ENCODE measurements at places on chromosomes 7 and 10. TPM values are rescaled to one million over a fixed set of nuclear protein-coding genes. Genes with fewer than 3 reads are reported as not detected.

The RBM20 gene
- total RNA-seq = 1.4 TPM

The MEOX2 gene
- 8.9 TPM for total RNA-seq

GRCh38 chr7:127504715-127505114, 80.7 kb downstream of the GCC1 start:
- peaks cover 43% of the 10 kb centered on the region for H3K27me3 ChIP-seq
- no peak overlapping the region for H3K27ac ChIP-seq
- H3K36me3 ChIP-seq = no peaks in the 10 kb centered on the region
- no peak for DNase-seq
- no peak overlapping the region for H3K4me3 ChIP-seq
- H3K4me1 ChIP-seq = no peaks in the 10 kb centered on the region

DNA sequence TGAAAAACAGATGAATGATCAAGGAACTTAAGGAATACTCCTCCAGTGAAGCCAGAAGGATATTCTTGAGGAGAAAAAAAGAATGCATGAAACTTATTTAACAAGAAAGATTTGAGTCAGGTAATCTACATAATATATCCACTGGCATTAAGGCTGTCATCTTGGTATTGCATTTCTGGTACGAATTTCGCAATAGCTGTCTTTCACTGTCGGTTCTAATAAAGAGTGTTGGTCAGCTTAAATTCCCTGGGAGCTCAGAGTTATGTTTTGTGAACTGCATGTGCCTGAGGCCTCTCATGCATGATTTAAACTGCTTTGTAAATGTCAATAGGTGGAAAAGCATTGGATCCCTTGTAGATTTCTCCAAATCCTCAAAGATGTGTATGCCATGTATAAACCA, 565.3 kb upstream of the GALNT17 start:
- peaks cover 20% of the 10 kb centered on the region for H3K4me1 ChIP-seq
- H3K27me3 ChIP-seq = no peaks in the 10 kb centered on the region
- H3K4me3 ChIP-seq = no peak overlapping the region
- DNase-seq = no peak
- H3K36me3 ChIP-seq = no peaks in the 10 kb centered on the region

GRCh38 chr10:63761243-63761642, 240.0 kb downstream of the REEP3 start:
- peaks cover 48% of the 10 kb centered on the region for H3K4me1 ChIP-seq
- no peaks in the 10 kb centered on the region for H3K36me3 ChIP-seq
- H3K27me3 ChIP-seq = no peaks in the 10 kb centered on the region
- no peak overlapping the region for H3K27ac ChIP-seq
- no peak for DNase-seq
- H3K4me3 ChIP-seq = no peak overlapping the region

DNA sequence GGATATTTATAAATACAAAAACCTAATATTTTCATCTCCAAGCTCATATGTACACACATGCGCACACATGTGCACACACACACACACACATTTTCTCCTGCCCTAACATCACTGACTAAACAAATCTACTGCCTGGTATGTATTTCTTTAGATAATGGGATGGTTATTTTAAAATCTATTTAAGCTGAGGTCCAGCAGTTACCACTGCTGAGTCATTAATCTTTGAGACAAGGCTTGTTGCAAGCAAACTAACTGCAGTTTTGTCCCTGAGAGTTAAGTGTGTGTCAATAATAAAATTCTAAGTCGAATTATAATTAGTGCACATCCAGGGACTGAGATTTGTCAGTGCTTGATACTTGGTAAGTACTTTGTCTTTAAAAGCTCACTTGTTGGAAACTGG, 135.1 kb downstream of the VPS50 start:
- H3K4me1 ChIP-seq = no peaks in the 10 kb centered on the region
- H3K36me3 ChIP-seq = no peaks in the 10 kb centered on the region
- DNase-seq = no peak
- H3K27me3 ChIP-seq = no peaks in the 10 kb centered on the region
- no peak overlapping the region for H3K27ac ChIP-seq

GRCh38 chr7:234708-235553, 42.6 kb downstream of the FAM20C start:
- H3K27me3 ChIP-seq = no peaks in the 10 kb centered on the region
- H3K36me3 ChIP-seq = no peaks in the 10 kb centered on the region
- H3K4me3 ChIP-seq = no peak overlapping the region
- peaks cover 39% of the 10 kb centered on the region for H3K4me1 ChIP-seq
- DNase-seq = no peak

DNA sequence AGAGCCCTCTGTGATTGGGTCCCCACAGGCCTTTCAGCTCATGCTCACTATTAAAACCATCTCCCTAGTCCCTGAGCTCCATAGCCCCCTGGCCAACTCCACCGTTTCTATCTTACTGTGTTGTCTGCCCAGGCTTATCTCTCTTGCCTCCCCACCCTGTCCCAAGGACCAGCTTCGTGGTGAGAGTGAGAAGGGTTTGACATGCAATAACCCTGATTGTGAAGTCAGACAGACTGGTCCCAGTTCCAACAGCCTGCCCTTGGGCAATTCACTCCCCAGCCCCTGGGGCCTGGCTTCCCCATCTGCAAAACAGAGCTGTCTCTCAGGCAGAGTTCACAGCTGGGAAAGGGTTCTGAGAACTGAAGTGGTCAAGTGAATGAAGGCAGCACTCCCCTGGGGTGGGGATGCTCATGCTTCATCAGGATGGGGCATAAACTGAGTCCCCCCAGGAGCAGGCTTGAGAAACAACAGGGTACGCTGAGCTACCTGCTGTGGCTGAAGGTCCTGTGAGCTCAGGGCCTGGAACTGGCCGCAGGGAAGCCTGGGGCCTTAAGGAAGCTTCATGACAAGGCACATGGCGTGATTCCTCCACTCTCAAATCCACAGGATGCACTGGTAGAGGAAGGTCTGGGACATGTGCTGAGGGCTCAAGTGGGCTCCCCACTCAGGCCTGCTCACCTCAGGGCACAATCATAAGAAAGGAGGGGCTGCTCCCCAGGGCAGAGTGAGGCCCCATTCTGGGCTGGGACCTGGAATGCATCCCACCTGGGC, 1.8 kb upstream of the PPIF start:
- H3K27ac ChIP-seq = no peak overlapping the region
- H3K4me3 ChIP-seq = no peak overlapping the region
- H3K27me3 ChIP-seq = no peaks in the 10 kb centered on the region

- H3K4me1 ChIP-seq = peaks cover 24% of the 10 kb centered on the region
- H3K27ac ChIP-seq = peak overlapping the region; percentile 89
- H3K4me3 ChIP-seq = no peak overlapping the region
These were observed 101.6 kb downstream of the HECTD2 start for GRCh38 chr10:91511549-91512330.

GRCh38 chr10:84820120-84820519, 491.7 kb downstream of the CCSER2 start:
- H3K27me3 ChIP-seq = peaks cover 4% of the 10 kb centered on the region
- no peak overlapping the region for H3K4me3 ChIP-seq
- H3K36me3 ChIP-seq = no peaks in the 10 kb centered on the region
- no peak overlapping the region for H3K27ac ChIP-seq

- H3K27ac ChIP-seq = peak overlapping the region; percentile 93
- peak overlapping the region; percentile 18 for H3K4me3 ChIP-seq
- peaks cover 38% of the 10 kb centered on the region for H3K4me1 ChIP-seq
- DNase-seq = no peak
- no peaks in the 10 kb centered on the region for H3K27me3 ChIP-seq
These were observed 32.4 kb upstream of the CCDC7 start for GRCh38 chr10:32413513-32413912.

- no peak for DNase-seq
- H3K4me3 ChIP-seq = no peak overlapping the region
These were observed 16.2 kb downstream of the BPGM start for GRCh38 chr7:134662871-134663205.

The ZNF487 gene
- 2.6 TPM for total RNA-seq

DNA sequence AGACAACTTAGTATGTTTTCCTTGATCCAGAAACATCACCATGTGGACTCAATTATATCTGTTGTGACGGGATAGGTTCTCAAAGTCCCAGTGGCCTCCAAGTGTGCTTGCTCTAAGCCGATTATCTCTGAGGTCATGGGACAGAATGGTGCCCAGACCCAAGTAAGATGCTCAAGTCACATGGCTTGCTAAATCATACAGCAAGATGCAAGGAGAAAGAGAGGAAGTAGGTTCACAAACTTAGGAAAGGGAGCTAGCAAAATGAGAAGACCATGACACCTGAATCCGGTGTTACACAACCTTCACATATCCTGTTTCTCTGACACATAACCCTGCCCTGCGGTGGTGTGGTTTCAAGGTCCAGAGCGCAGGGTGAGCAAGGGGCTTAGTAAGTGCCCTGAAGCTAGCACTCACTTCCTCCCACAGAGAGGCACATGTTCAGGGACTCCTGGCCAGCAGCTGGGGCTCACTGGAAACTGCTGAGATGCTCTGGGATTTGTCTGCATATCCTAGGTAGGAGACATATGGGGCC, 590.9 kb upstream of the ANKRD30A start:
- DNase-seq = no peak
- peaks cover under 1% of the 10 kb centered on the region for H3K36me3 ChIP-seq
- H3K4me3 ChIP-seq = no peak overlapping the region
- no peaks in the 10 kb centered on the region for H3K27me3 ChIP-seq

DNA sequence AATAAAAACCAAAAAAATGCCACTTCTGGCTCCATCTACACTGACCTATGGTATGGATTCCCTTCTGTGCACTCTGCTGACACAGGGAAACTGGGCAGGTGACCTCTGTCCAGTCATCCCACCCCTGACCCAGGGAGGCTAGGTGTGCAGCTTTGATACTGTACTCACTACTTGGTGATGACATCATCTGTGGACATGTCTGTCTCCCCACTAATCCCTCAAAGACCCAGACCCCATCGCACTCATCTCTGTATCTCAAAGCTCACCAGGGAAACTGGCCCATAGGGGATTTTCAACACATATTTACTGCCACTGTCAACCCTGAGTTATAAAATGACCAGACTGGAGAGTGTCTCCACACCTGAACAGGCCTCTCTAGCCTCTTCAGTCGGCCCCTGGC, 10.6 kb downstream of the SGMS1 start:
- H3K36me3 ChIP-seq = no peaks in the 10 kb centered on the region
- DNase-seq = no peak

GRCh38 chr10:45261243-45261775, 54.1 kb downstream of the OR13A1 start:
- H3K36me3 ChIP-seq = no peaks in the 10 kb centered on the region
- H3K4me1 ChIP-seq = no peaks in the 10 kb centered on the region
- no peak for DNase-seq
- H3K27me3 ChIP-seq = peaks cover 25% of the 10 kb centered on the region

- no peaks in the 10 kb centered on the region for H3K36me3 ChIP-seq
- H3K27ac ChIP-seq = no peak overlapping the region
- DNase-seq = no peak
- H3K4me3 ChIP-seq = no peak overlapping the region
These were observed 175.7 kb upstream of the SLC25A13 start for GRCh38 chr7:96497567-96497966.

- H3K4me3 ChIP-seq = peak overlapping the region; percentile 98
- H3K27ac ChIP-seq = peak overlapping the region; percentile 96
- peaks cover 10% of the 10 kb centered on the region for H3K27me3 ChIP-seq
- H3K4me1 ChIP-seq = peaks cover 23% of the 10 kb centered on the region
These were observed 1.1 kb downstream of the PALS2 start for GRCh38 chr7:24574386-24574785.

DNA sequence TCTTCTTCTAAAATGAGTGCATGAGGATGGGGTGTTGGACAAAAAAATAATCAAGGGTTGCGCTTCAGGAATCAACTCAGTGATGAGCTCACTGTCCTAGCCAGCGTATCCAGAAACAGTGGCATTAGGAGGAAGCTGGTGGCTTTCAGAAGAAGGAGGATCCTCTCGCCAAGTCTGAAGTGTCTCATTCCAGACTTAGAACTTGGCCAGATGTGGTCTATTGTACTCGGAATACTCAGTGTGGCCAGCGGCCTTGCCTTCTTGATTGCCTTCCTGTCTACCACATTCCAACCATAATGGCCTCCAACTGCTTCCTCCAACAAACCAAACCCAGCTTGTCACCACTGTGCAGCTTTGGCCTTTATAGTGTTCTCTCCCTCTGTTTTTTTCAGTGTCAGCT, 732.4 kb downstream of the KCNMA1 start:
- peaks cover 26% of the 10 kb centered on the region for H3K36me3 ChIP-seq
- H3K4me1 ChIP-seq = peaks cover 6% of the 10 kb centered on the region
- H3K4me3 ChIP-seq = no peak overlapping the region
- DNase-seq = no peak
- H3K27me3 ChIP-seq = no peaks in the 10 kb centered on the region

The COL26A1 gene
- total RNA-seq = 155 TPM

The MEIG1 gene
- not detected for total RNA-seq

DNA sequence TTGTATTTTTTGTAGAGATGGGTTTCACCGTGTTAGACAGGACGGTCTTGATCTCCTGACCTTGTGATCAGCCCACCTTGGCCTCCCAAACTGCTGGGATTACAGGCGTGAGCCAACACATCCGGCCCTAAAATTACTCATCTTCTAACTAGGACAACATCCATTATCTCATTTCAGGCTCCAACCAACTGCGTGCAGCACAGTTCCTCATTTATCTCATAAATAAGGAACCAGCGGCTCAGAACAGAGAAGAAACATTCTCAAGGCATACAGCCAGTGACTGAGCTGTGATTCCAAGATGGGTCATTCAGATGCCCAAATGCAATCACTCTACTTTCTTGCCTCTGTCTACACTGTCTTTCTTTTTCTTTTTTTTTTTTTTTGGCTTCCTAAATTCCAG, 356.1 kb downstream of the ELMO1 start:
- H3K36me3 ChIP-seq = no peaks in the 10 kb centered on the region
- H3K4me3 ChIP-seq = no peak overlapping the region
- no peak overlapping the region for H3K27ac ChIP-seq

The ADCYAP1R1 gene
- not detected for total RNA-seq

- DNase-seq = no peak
- H3K4me3 ChIP-seq = no peak overlapping the region
- H3K36me3 ChIP-seq = no peaks in the 10 kb centered on the region
- no peak overlapping the region for H3K27ac ChIP-seq
These were observed 229.7 kb upstream of the ZNF32 start for GRCh38 chr10:43878386-43878785.

The ZNF398 gene
- 15.8 TPM for total RNA-seq

GRCh38 chr7:128437426-128438332, 18.0 kb upstream of the HILPDA start:
- no peak overlapping the region for H3K4me3 ChIP-seq
- H3K27me3 ChIP-seq = peaks cover 6% of the 10 kb centered on the region
- H3K36me3 ChIP-seq = no peaks in the 10 kb centered on the region
- no peak overlapping the region for H3K27ac ChIP-seq
- H3K4me1 ChIP-seq = no peaks in the 10 kb centered on the region
- DNase-seq = no peak

- H3K4me1 ChIP-seq = peaks cover 20% of the 10 kb centered on the region
- no peaks in the 10 kb centered on the region for H3K27me3 ChIP-seq
- H3K4me3 ChIP-seq = no peak overlapping the region
- H3K27ac ChIP-seq = no peak overlapping the region
- peaks cover 6% of the 10 kb centered on the region for H3K36me3 ChIP-seq
These were observed 20.3 kb downstream of the EXOC4 start for GRCh38 chr7:133273227-133273626.

DNA sequence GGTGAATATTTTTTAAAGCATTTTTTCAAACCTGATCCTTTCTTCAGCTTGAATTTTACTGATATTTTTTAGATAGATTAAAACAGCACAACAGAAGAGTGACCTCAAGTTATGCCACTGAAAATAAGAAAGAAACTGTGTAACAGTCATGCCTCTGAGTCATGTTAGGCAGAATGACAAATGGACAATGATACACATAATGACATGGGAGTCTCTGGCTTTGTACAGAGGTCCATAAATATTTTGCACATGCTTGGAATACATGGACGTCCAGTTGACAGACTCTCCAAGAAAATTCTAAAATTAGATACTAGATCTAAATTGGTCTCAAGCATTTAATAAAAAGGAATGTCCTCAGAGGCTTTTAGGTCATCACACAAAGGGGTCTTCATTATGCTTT, 21.9 kb upstream of the SEMA3A start:
- no peaks in the 10 kb centered on the region for H3K27me3 ChIP-seq
- no peak overlapping the region for H3K27ac ChIP-seq
- no peak overlapping the region for H3K4me3 ChIP-seq
- no peaks in the 10 kb centered on the region for H3K36me3 ChIP-seq

The FBXO24 gene
- 0.82 TPM for total RNA-seq

Data from chondrocyte (in vitro differentiated cells).